ENCODE measurements at places on chromosomes 12 and 14.

DNA sequence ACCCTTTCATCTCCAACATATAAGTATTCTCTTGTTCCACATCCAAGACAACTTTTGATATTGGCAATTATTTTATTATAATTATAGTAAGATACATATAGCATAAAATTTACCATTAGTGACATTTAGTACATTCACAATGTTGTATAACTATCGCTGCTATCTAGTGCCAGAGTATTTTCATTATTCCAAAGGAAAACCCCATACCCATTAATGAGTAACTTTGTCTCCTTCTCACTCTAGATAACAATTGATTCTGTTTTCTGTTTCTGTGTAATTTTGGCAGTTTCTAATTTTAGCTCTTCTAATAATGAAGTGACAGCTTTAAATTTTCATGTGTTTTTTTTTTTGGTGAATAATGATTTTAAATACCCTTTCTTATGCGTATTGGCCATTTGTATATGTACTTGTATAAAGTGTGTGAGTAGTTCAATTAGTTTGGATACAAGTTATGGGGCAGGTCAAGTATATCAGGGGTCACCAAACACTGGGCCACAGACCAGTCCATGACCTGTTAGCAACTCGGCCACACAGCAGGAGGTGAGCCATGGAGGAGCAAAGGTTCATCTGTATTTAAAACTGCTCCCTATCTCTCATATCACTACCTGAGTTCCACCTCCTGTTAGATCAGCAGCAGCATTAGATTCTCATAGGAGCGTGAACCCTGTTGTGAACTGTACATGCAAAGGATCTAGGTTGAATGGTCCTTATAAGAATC is 97.2 kb upstream of the SYT1 start:
- DNase-seq: no peak

- no peak for DNase-seq
Measured at GRCh38 chr14:22558221-22558913, 30.7 kb downstream of the DAD1 start.

- DNase-seq: peak; percentile 22
Measured at GRCh38 chr14:55706893-55707292, 126.9 kb downstream of the KTN1 start.

DNA sequence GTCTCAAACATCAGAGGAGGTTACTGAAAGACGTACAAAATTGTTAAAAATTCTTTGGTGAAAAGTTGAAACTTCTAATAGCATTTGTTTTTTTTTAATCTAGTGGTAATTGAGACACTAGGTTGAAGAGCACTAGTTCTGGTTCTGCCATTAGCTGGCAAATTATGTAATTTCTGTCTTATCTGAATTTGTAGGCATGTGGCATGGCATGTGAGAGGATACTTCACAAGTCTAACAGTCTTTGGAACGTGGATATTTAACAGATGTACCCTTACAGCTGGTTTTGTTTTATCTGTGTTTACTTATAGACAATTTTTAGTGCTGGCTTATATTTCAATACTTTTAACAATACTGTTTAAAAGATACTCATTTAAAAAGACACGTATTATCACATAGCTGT is 6.0 kb downstream of the SNAPC1 start:
- no peak for DNase-seq

GRCh38 chr12:106757623-106758348 is 16.7 kb upstream of the RIC8B start:
- no peak for DNase-seq

DNA sequence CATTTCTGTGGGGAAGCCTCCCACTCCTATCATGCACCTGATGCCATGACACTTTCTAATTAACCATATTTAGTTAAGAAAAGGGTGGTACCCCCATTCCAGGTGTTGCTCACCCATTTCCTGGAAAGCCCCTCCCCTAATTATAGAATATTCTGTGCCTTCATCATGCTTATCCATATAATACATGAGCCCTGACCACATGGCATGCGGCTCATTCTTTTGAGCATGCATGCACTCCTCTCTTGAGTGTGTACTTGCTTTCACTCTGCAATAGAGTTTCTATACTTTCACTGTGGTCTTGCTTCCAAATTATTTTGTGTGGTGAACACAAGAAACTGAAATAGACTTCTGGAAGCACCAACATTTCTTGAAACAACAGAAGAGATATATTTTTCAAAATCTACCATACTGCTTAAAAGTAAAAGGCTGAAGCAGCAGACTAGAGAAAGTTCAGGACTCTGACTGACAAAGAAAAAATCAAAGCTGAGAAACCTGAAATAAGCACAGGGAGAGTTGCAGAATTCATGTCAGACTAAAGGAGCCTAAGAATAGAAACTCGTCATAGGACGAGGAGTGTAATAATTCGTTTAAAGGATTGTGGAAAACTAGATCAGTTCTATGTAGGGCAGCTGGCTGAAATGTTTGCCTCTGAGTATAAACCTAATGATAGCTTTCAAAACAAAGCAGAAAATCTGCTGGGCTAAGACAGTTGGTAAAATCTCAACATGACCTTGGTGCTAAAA is 144.8 kb downstream of the KITLG start:
- DNase-seq: no peak

- no peak for DNase-seq
Measured at GRCh38 chr12:14570231-14570630, 2.5 kb upstream of the PLBD1 start.

DNA sequence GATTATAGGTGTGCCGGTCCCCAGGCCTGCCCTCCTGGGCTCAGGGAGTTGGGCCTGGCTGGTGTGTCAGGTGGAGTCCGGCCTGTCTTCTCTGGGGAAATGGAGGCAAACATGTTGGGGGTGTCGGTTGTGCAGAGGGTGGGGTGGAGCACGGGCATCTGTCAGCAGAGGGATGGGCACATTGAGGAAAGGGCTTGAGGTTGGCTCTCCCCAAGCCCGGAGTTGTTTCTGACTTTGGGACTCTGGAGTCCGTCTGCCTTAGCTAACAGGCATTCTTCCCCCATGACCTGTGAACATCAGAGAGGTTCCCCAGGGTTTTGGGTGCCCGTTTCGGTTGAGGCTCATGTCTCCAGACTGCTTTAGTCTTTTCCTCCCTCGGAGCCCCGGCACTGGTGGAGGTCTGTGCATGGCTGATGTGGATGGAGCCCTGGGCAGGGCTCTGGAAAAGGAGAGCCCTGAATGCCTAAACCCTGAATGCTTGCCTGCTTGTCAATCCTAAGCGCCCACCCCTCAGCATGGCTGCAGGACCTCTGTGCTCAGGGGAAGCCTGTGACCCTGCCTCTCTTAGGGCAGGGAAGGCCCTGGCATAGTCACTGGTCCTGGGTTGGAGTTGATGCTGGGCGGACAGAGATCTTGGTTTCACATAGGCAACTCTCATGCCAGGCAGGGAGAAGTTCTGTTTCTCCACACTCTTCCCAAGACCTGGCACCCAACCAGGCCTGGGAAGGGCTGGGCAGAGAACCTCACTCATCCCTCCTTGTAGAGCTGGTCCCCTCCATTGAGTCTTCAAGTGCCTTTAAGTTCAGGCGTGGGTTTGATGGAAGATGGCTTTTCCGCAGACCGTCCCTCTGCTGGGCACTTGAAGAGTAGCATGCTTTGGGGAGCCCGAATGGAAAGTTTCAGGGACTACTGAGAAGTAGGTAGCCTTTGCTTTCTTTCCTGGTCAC is 12.9 kb downstream of the NYNRIN start:
- DNase-seq: peak; percentile 70
